ENCODE measurements at places on chromosomes 4 and X. TPM values are rescaled to one million over a fixed set of nuclear protein-coding genes. Genes with fewer than 3 reads are reported as not detected.

The PAGE5 gene
- total RNA-seq, result not detected

The LAMTOR3 gene
- 41.3 TPM for total RNA-seq

DNA sequence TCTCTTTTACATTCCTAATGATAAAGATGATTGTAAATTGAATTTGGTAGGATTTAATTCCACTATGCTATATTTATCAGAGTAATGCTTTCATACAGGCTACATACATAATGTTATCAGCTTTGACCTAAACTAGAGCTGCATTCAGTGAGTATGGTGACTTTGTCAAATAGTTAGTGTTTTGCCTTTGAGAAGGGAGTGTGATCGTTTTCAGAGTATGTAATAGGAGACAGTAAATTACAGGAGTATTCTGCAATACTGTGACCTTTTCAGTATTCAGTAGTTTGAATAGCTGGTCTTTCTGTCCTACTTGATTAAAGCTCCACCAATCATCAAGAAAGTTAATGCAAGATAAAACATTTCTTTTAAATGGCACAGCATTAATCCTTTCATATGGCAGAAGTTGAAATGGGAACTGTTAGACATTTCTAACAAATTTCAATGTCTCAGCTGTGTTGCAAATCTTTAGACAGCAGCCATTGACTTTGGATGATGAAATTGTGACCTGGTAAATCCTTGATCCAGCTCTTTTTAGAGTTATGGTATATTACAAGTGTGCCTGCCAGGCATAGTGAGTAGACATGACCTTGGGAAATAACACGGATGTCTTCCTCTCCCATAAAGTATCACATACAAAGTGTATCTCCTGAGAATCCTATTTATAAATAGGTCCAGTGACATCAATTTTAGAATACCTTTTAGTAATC is 455.3 kb downstream of the KCTD8 start:
- DNase-seq, result no peak

DNA sequence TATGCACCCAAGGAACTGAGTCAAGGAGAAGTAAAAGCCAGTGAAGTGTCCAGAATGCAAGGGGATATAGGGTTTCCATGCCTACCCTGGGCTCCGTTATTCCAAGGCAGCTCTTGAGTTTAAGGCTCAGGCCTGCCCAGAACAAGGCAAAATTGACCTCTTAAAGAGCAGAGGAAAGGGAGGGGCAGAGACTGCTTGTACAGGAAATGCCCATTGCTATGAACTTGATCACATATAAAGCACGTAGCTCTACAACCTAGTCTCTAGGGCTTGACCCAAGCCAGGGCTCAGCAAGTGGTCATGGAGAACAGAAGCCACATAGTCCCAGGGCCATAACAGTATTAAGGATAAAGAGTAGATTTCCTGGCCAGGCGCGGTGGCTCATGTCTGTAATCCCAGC is 58.2 kb upstream of the MSN start:
- no peak for DNase-seq

The ANKRD50 gene
- 21.0 TPM for total RNA-seq

DNA sequence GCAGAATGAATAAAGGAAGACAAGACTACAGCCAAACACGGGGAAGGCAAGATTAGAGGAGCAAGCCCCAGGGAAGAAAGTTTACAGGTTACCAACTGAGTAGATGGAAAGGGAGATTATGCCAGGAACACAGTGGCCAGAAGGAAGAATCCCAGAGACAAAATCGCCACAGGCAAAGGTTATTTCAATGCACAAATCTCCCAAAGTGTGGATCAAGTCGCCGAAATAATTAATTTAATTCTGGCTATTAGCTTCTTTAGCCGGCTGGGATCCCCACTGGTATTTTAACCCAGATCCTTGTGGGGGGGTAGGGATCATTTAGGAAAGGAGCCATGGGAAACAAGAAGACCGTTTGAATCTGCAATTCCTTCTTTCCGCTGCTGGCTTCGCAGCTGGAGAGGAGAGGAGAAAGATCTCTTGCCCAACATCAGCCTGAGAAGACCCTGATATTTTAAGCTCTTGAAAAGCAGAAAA is 171.0 kb downstream of the DHX15 start:
- no peak for DNase-seq

GRCh38 chrX:55119712-55120111 is 30.9 kb downstream of the PAGE2 start:
- no peak for DNase-seq

- no peak for DNase-seq
Observed at GRCh38 chr4:61772126-61772525, 572.0 kb downstream of the ADGRL3 start.

DNA sequence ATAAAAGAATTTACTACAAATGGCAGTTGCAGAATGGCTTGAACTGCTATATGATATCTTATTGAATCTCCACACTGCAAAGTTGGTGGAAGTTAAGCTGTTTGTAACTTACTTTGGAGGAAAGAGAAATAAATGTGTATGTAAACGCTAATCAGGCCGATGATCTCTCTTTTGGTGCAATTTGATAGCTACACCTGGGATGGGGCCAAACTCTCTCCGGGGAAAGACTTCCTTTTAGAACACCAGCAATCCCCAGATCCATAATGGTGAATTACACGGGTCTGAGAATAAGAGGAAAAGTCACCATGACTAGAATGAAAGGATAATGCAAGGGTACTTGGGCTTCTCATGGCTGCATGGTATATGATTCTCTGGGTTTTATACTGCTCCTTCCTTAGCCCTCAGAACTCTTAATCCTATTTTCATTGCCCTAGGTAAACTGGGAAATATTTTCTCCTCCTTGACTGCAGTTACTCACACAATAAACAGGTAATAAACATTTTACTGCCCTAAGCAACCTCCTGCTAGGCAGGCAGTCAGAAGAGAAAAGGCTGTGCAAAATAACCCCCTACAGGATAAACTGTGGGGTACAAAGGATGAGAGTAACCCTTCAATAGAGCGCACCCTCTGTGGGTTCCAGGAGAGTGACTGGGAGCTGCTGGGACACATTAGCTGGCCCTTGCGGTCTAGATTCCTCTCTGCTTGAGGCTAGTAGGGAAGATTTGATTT is 109.3 kb downstream of the MGST2 start:
- no peak for DNase-seq

The ADAM29 gene
- not detected for total RNA-seq

DNA sequence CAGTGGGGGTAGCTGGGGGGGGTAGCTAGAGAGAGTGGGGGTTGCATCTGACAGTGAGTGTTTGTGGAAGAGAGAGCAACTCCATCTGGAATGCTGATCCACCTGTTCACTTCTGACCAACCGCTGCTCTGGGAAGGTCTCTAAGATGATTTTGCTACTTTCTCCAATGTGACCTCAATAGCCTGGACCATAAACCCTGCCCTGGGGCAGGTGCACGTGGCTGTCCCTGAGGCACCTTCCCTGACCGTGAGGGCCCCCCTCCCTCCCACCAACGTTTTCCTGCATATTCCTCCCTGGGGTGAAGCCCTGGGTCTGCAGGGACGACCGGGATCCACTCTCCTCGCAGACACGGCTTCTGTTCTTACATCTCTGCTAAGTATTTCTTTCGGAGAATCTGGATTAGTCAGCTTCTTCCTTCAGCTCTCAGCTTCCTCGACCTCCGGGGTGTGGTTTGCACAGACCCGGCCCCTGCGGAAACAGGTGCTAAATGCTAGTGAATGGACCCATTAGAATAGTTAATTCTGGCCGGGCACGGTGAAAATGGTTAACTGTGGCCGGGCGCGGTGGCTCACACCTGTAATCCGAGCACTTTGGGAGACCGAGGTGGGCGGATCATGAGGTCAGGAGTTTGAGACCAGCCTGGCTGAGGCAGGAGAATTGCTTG is 21.4 kb upstream of the PLCXD1 start:
- DNase-seq, result no peak

DNA sequence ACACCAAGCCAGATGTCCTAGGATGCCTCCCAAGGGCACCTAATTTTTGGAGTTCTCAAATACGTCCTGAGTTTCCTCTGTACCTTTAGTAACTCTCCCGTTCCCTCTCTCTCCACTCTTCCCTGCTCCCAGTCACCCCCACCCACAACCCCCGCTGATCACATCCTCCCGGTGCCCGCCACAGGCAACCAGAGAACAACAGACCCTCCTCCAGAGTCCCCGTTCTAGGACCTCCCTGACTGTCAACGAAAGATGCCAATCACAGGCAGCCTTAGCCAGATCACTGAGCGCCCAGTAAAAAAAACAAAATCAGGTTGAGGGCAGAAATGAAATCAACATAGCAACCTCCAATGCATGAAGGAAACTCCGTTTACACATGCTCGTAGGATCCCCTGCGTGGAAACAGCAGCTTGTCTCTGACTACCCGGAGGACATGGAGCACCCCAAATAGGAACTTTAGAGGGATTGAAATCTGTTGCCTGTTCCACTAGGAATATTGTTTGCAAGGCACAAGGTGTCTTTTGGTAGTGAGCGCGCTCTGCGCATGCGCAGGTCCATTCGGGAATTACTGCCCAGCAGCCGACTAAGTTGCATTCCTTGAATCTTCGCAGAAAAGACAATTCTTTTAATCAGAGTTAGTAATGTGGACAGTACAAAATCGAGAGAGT is at the start of gene GABRB1:
Gene GABRB1 (plus strand): TSS at position 557 of the 668 bp plus-strand sequence.
- peak; percentile 25 for DNase-seq
